ENCODE measurements at places on chromosomes 4 and X. TPM values are rescaled to one million over a fixed set of nuclear protein-coding genes. Genes with fewer than 3 reads are reported as not detected.

DNA sequence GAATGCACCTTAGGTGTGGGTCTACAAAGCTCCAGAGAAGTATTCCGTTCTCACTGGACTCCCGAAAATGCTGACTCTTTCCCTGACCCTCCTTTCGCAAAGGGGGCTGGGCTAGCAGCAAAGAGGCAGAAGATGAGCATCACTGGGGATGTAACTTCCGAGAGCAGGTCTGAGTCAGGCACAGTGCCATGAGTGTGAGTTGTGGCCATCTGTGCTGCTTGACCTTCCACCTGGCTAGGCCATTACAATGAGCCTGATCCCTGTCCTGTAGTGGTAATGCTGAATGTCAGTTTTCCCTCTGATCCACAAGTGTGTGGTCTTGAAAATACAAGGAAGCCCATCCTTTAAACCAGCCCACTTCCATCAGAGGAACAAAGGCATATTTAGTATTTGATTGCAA lies 479.4 kb downstream of the AFF2 start:
- no peaks in the 10 kb centered on the region for H3K27me3 ChIP-seq
- H3K36me3 ChIP-seq = no peaks in the 10 kb centered on the region
- H3K27ac ChIP-seq = no peak overlapping the region

DNA sequence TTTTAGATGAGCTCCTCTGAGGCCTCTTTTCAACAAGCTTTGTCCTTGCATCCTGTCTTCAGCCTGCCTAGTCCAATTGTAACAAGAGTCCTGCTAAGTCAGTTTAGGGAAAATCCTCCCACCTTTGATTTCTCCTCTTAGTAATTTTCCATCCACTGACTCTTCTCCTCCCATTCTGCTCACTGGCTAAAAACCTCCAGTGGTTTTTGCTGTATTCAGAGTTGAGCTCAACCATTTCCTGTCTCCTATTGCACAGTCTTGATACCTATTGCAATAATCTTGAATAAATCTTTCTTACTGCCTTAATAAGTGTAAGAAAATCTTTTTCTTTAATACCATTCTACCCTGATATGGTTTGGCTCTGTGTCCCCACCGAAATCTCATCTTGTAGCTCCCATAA lies 117.8 kb upstream of the ENPP6 start:
- no peak for DNase-seq
- no peak overlapping the region for H3K27ac ChIP-seq
- no peaks in the 10 kb centered on the region for H3K36me3 ChIP-seq
- no peaks in the 10 kb centered on the region for H3K27me3 ChIP-seq
- no peaks in the 10 kb centered on the region for H3K4me1 ChIP-seq

Gene RBMXL3
- total RNA-seq = not detected

DNA sequence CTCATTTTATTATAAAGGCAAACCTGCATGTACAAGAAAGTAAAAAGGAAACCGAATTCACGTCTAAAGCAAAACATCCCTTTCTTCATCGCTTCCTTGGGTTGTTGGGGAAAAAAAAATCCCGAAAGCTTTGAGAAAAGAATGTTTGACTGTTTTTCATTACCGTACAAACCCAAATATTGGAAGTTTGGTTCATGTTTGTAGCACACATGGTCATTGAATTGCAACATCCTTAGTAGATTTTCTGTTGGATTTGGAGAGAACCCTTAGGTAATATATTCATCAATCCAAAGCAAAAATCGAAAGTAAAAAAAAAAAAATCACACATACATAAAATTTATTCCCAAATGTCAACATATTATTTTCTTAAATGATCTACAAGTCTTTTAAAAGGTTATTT lies 420.3 kb downstream of the MAPK10 start:
- H3K4me3 ChIP-seq = no peak overlapping the region
- H3K4me1 ChIP-seq = no peaks in the 10 kb centered on the region
- H3K27ac ChIP-seq = no peak overlapping the region
- no peaks in the 10 kb centered on the region for H3K27me3 ChIP-seq
- H3K36me3 ChIP-seq = no peaks in the 10 kb centered on the region
- no peak for DNase-seq

Gene GLOD5
- total RNA-seq = not detected

GRCh38 chr4:154559494-154560418 lies 3.1 kb upstream of the FGB start:
- H3K4me1 ChIP-seq = no peaks in the 10 kb centered on the region
- no peak overlapping the region for H3K27ac ChIP-seq
- H3K27me3 ChIP-seq = no peaks in the 10 kb centered on the region
- H3K4me3 ChIP-seq = no peak overlapping the region
- no peaks in the 10 kb centered on the region for H3K36me3 ChIP-seq

DNA sequence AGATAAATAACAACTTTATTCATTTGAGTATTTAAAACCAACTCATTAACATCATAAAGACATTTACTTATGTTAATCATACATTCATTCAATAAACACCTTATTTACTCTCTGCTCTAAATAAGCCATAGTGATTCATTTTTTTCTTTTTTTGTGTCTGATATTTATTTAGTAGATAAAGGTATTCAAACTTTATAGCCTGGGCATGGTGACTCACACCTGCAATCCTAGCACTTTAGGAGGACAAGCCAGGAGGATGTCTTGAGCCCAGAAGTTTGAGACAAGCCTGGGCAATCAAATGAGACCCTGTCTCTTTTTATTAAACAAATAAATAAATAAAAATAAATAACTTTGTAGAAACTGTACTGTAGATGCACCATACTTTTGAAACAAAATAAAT lies 771.3 kb upstream of the PCDH7 start:
- H3K36me3 ChIP-seq = no peaks in the 10 kb centered on the region
- no peaks in the 10 kb centered on the region for H3K4me1 ChIP-seq
- H3K27ac ChIP-seq = no peak overlapping the region
- no peak overlapping the region for H3K4me3 ChIP-seq

DNA sequence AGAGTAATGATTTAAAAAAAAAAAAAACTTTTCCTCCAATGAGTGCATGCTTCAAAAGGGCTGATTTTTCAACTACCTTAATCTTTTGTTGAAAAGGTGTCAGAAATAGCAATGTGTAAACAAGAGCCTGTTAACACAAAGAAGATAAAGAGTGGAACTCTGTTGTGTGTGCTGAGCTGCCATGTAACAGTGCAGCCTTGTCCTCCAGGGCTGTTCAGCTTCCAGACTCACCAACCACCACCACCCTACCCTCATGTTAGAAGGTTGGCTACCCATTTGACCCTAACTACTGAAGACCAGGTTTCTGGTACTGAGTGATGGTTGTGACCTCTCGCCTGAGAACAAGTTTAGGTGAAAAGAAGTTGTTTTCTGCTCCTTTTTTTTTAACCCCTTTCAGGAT lies 222.8 kb upstream of the TEX13C start:
- no peaks in the 10 kb centered on the region for H3K27me3 ChIP-seq
- H3K36me3 ChIP-seq = no peaks in the 10 kb centered on the region
- no peak for DNase-seq

DNA sequence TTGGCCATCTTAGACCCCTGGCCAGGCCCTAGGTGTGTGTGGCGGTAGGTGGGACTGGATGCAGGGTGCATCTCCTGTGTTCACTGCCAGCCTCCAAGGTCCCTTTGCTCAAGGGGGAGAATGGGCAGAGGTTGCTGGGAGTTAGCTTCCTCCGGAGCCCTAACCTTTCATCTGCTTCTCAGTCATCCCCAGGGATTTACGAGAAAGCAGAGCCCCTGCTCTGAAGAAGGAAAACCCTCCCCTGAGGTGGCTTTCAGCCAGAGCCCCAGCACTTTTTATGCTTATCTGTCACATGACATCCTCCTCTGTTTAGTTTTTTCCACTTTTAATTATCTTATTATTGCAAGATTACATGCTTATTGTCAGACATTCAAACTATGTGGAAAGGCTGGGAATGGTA lies 44.9 kb upstream of the DDX3X start:
- DNase-seq = no peak
- no peaks in the 10 kb centered on the region for H3K4me1 ChIP-seq
- no peaks in the 10 kb centered on the region for H3K36me3 ChIP-seq
- no peak overlapping the region for H3K4me3 ChIP-seq

Gene NCAPG
- 0.78 TPM for total RNA-seq

DNA sequence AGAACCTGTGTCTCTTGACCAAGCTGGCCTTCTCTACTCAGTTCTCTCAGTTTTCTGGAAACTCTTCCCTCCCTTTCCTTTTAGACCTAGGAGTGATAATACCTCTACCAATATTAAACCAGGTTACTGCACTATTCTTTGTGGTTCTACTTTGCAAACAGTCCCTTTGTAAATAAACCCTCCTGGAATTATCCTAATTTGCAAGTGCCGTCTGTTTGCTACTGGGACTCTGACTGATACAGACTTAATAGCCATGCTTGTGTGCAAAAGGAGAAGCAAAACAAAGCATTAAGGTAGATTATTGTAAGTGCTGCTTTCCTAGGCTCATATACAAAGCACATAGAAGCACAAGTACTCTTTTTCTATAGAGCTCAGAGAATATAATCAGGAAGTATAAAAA lies 507.0 kb downstream of the INPP4B start:
- no peak for DNase-seq
- H3K27me3 ChIP-seq = no peaks in the 10 kb centered on the region
- H3K27ac ChIP-seq = no peak overlapping the region
- no peaks in the 10 kb centered on the region for H3K36me3 ChIP-seq
- no peaks in the 10 kb centered on the region for H3K4me1 ChIP-seq
- H3K4me3 ChIP-seq = no peak overlapping the region

GRCh38 chr4:38917481-38918025 lies 49.9 kb downstream of the FAM114A1 start:
- no peak overlapping the region for H3K27ac ChIP-seq
- DNase-seq = no peak
- H3K4me1 ChIP-seq = no peaks in the 10 kb centered on the region
- H3K36me3 ChIP-seq = peaks cover 2% of the 10 kb centered on the region
- no peaks in the 10 kb centered on the region for H3K27me3 ChIP-seq

Gene SATL1
- total RNA-seq = not detected

DNA sequence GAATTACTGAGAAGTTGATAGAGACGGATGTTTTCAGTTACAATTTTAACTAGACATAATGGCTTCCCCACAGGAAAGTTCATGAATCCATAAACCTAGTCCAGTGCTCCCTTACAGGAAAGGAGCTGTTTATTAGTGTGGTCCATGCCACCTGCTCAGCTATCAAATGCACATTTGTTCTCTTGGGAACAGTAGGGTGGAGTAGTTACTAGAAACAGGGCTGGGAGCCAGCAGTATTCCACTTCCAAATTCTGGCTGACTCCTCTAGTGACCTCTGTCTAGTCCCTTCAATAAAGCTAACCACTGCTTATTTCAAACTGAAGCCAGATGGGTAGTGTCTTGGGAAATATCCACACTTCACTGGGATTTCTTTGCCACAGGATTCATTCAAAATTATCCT lies 88.4 kb upstream of the TLL1 start:
- H3K36me3 ChIP-seq = no peaks in the 10 kb centered on the region
- H3K4me3 ChIP-seq = no peak overlapping the region
- no peak for DNase-seq
- no peaks in the 10 kb centered on the region for H3K4me1 ChIP-seq
- no peak overlapping the region for H3K27ac ChIP-seq

Gene MAOB
- total RNA-seq = 44.7 TPM

- no peak overlapping the region for H3K27ac ChIP-seq
- DNase-seq = no peak
- peaks cover 10% of the 10 kb centered on the region for H3K4me1 ChIP-seq
- no peaks in the 10 kb centered on the region for H3K36me3 ChIP-seq
- H3K27me3 ChIP-seq = no peaks in the 10 kb centered on the region
These were observed 173.0 kb downstream of the COX18 start for GRCh38 chr4:72896515-72896914.

GRCh38 chr4:55609393-55609866 lies 17.4 kb upstream of the PDCL2 start:
- DNase-seq = no peak
- no peaks in the 10 kb centered on the region for H3K27me3 ChIP-seq

Gene TMEM31
- total RNA-seq = not detected

Gene IL1RAPL2
- not detected for total RNA-seq

- no peaks in the 10 kb centered on the region for H3K36me3 ChIP-seq
- no peaks in the 10 kb centered on the region for H3K4me1 ChIP-seq
- H3K4me3 ChIP-seq = no peak overlapping the region
- no peaks in the 10 kb centered on the region for H3K27me3 ChIP-seq
These were observed 185.2 kb upstream of the GPC4 start for GRCh38 chrX:133600536-133600935.

DNA sequence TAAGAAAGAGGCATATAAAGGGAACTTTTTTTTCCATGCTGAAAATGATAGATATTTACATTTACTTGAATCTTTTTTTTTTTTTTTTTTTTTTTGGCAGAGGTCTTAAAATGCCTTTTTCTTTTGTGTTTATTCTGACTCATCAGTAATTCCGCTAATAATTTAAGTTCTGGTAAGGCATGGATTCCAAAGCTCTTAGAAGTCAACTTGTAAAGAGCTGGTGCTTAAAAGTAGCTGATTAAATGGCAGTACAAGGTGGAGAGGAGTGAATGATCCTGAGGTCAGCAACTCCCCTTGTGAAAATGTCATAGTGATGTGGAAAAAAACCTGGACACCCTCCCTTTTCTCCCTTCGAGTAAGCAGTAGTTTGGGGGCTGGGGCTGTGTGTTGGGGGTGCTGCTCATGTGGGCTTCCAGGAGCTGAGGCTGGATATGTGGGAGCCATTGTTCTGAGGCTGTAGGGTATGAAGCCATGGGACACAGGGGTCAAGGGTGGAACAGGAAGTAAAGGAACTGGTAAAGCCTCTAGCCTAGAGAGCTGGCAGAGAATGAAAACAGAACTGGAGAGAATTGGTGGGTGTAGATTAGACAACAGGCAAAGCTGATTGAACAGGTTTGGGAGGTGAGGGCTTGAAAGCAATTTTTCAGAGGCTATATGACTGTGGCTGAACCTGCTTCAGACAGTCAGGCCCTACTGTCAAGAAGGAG lies 41.0 kb upstream of the PITX2 start:
- H3K27me3 ChIP-seq = no peaks in the 10 kb centered on the region
- no peak overlapping the region for H3K27ac ChIP-seq
- H3K4me1 ChIP-seq = no peaks in the 10 kb centered on the region
- H3K4me3 ChIP-seq = no peak overlapping the region
- no peak for DNase-seq

Gene F8A2
- not detected for total RNA-seq

- DNase-seq = peak; percentile 84
- H3K36me3 ChIP-seq = no peaks in the 10 kb centered on the region
- H3K27ac ChIP-seq = peak overlapping the region; percentile 65
- H3K27me3 ChIP-seq = no peaks in the 10 kb centered on the region
These were observed 74.8 kb upstream of the BCOR start for GRCh38 chrX:40172401-40173142.

Measured in aorta (tissue), 5 donors.